Kidney (tissue), 22 donors: ENCODE measurements at places on chromosomes 5 and 9.

DNA sequence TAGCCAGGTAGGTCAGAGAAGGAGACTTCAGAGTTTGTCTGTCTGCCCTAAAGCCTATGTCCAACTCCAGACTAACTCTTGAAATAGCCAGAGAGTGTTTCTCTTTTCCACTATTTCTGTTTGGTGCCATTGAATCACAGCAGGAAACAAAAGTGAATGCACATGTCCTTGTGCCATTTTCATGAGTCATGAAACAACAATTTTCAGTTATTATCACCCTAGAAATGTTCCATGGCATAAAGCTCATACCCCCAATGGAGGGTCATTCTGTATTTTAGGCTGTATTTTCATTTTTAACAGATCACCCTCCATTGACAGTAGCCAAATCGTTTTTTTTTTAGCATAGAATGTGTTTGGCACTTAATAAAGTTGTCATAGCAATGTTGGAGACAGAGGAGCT, 124.7 kb downstream of the PAPPA start:
- no peak for DNase-seq

DNA sequence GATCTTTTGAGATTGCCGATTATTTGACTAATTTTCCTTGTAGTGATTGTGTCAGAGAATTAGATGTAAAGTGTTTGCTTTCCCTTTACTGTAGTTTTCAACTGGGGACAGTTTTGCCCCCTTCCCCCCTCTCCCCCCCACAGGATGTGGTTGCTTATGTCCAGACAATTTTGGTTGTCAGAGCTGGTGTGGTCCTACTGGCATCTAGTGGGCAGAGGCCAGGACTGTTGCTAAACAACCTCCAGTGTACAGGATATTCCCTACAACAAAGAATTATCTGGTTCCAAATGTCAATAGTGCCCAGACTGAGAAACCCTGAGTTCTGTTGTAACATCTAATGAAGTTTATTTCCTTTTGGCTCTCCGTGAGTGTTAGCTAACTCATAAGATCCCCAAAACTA, 20.0 kb downstream of the TMEFF1 start:
- DNase-seq = no peak

DNA sequence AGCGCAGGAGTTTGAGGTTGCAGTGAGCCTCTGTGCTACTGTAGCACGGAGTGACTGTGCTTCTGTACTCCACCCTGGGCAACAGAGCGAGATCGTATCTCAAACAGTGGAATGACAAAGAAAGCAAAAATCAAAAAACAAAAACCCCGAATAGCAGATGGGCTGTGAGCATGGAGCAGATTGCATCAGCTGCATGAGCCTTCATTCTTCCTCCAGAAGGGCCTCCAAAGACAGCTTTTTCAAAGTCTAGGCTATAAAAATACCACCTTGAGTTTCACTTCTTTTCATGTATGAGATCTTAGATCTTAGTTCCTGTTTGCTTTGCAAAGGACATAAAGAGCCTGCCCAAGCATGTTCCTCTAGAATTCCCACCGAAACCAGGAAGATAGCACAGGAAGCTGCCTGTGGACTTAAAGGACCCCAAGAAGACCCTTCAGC, 15.0 kb upstream of the HSPB3 start:
- DNase-seq = no peak

GRCh38 chr5:78813286-78813685, 164.7 kb upstream of the LHFPL2 start:
- DNase-seq = no peak

GRCh38 chr9:2319421-2319820, 302.2 kb upstream of the VLDLR start:
- no peak for DNase-seq

- DNase-seq = no peak
These were observed 6.5 kb upstream of the ARRDC1 start for GRCh38 chr9:137598943-137599342.

- DNase-seq = no peak
These were observed 42.6 kb downstream of the DIRAS2 start for GRCh38 chr9:90600029-90600428.

DNA sequence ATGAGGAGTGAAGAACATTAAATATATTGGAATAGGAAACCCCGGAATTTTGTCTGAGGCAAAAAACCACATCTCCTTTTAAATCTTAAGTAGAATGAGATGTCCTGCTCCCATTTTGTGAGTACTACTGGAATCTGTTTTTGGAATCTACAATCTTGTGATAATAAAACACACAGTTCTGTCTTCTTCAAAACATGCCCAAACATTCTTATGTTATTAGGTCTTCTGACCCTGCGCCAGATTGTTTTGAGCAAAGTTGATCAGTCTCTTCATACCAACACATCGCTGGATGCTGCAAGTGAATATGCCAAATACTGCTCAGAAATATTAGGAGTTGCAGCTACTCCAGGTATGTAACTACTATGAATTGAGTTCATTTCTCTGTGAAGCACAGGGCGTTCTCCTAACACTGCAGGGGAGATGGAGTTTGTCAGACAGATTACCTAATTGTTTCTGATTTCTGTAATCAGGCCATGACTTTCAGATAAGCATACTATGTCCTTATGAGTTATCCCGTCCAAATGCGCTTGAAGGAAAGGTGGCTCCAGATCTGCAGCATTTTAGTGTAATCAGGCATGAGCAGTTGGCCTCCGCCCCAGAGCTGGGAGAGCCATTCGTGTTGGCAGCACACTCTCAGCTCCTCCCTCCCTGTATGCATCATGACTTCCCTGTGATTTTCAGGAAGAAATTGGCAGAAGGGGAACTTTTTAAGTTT, 88.0 kb downstream of the NLN start:
- no peak for DNase-seq

GRCh38 chr5:160621526-160621925, 199.9 kb downstream of the PTTG1 start:
- no peak for DNase-seq

- no peak for DNase-seq
These were observed 314.8 kb downstream of the ARHGEF28 start for GRCh38 chr5:73940801-73941200.

DNA sequence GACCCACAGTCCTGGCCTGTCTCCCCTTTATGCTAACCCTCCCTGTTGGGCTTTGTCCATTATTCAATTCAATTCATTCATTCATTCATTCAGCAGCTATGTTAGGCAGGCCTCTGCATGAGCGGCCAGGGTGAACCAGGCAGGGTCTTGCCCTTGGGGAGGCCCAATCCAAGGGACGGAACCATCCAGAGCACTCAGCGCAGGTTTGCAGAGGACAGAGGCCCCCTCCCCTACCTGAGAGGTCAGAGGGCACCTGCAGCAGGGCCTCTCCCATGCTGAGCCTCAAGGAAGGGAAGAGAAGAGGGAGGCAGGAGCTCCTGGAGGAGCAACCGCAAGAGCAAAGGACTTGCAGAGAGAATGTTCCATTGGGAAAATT, 61.4 kb downstream of the C9orf50 start:
- peak; percentile 30 for DNase-seq

DNA sequence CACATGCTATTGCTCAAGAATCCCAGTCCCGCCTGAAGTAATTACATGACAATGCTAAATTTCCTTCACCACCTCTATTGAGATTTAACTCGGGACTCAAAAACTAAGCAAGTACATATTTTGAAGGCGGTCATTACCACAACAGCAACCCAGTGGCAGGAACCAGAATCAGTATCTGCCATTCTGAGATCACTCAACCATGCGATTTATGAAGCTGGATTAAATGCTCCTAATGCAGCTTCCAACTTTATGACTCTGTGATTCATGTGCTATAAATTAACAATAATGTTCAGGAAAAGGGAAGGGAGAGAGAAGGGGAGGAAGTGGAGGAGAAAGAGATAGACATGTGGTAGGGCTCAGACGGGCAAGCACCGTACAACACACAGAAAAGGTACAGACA, 194.7 kb downstream of the DNAH5 start:
- no peak for DNase-seq

GRCh38 chr9:32398207-32398606, 13.8 kb downstream of the ACO1 start:
- DNase-seq = no peak

DNA sequence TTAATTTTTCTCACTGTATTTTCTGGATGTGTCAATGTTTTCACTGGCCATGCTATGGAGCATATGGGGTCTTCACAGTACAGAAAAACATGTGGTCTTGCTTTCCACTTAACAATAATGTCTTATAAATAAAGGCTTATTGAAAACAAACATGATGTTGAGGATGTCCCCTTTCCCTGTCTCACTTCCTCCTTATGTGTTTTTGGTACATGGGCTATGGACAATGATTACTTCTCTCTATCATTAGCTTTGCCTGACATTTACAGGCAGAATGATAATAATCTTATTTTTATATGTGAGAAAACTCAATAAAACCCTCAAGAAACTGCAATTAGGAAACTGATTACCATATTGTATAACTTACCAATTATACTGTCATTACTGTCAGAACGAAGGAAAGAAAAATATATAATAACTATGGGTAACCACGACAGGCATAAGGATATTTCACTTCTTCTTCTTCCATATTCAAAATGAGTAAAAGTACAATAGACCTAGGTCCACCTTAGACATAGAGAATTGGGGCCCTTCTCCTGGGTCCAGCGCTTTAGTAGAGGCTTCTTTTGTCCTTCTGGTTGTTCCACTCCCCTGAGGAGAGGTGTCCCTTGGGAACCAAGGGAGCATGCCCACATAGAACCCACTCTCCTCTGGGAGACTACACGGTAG, 375.0 kb downstream of the MAN2A1 start:
- no peak for DNase-seq

GRCh38 chr5:104297076-104297475, 734.5 kb upstream of the NUDT12 start:
- no peak for DNase-seq

GRCh38 chr5:67133776-67134175, 62.8 kb downstream of the CD180 start:
- no peak for DNase-seq

GRCh38 chr5:154213592-154213991, 23.1 kb downstream of the GALNT10 start:
- no peak for DNase-seq

DNA sequence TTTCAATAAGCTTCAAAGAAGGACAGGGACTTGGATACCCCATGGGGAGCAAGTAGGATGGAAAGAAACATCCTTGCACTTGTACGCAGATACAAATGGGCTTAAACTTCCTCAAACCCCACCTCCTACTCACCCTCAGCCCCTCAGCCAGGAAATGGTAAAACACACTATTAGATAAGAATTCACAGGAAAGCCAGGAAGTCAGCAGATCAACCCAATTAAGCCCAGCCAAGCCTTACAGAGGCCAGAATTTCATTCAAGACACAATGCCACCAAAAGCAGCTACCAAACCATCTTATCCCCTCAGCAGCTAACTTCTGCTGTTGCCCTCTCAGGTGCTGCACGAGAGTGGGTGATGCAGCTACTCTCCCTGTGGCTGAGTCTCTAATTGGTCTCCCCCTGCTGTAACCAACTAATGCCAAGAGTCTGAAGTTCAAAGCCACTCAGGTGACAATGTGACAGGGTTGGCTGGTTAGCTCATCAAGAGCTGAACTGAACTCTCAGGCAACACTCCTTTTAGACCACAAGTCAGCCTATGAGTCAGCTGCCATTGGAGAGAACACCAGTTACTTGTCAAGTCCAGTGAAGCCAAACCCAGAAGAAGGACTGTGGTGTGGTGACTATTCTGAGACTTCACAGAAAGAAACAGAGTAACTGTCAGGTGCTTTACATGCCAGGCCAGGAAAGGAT, 201.9 kb downstream of the ZNF608 start:
- DNase-seq = no peak

DNA sequence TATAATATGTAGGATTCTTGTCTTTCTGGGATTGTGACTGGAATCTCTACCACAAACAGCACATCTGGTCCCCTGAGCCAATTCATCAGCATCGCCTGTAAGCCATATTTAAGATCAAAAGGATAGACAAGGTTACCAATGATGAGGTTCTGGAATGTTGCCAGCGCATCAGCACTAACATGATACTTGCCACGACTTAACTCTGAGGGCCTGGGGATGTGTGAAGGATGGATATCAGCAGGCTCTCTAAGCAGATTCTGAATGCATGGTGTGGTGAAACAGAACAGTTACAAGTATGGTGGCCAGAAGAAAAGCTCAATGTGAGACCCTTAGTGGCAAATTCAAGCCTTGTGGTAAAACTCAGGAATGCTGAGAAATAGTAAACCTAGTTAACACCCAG, 143.0 kb downstream of the XRCC4 start:
- DNase-seq = no peak

GRCh38 chr5:122264610-122265009, 47.4 kb upstream of the SNCAIP start:
- peak; percentile 28 for DNase-seq

DNA sequence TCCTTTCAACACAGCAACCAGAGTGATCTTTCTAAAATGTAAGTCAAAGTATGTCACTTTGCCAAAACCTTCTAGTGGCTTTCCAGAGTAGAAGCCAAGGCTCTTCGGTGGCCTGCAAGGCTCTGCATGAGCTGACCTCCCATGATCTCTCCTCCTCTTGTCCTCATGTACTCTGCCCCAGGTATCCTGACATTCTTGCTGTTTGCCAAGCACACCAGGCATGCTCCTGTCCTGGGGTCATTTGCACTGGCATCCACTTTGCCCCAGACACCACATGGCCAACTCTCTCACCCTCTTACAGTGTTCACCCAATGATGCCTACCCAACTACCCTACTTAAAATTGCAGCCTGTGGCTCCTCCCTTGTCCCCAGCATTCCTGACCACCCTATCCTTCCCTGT, 86.3 kb downstream of the ZNF618 start:
- no peak for DNase-seq

- peak; percentile 50 for DNase-seq
These were observed 2.3 kb upstream of the PAX5 start for GRCh38 chr9:37036371-37036775.

- no peak for DNase-seq
These were observed 47.4 kb upstream of the VLDLR start for GRCh38 chr9:2574203-2574602.

- no peak for DNase-seq
These were observed 342.0 kb upstream of the ACTBL2 start for GRCh38 chr5:57824623-57825022.

- DNase-seq = no peak
These were observed 355.9 kb downstream of the ADAMTS6 start for GRCh38 chr5:65125591-65126541.

DNA sequence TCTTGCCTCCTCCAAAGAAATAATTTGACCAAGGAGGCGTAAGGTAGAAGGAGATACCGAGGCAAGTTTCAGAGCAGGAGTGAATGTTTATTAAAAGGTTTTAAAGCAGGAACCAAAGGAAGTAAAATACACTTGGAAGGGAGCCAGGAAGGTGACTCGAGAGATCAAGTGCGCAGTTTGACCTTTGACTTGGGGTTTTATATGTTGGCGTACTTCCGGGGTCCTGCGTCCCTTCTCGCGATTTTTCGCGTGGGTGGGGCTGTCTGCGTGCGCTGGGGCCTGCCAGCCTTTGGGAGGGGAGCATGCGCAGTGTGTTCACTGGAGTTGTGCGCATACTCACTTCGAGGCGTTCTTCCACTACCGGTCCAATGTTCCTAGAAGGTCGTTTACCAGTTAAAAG, 166.0 kb upstream of the IRX2 start:
- DNase-seq = no peak

DNA sequence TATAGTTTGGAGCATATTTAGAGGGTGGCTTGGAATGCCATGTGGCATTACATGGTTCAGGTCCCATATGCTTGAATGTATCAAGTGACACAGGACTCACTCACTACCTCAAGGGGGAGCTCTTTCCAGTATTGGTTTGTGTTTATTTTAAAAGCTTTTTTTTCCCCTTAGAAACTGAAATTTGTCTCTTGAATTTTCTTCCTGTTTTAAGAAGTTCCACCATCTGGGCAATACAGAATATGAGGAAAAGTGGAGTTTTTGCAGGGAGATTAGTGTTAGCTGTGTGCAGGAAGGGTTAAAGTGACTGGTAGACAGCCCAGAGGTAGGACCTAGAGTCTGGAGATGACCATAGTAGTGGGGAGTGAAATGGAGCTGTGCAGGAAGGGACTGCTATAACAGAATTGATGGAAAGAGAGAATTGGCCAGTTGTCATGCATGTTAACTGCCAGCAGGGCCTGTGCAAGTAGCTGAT, 36.6 kb downstream of the CTNNA1 start:
- DNase-seq = no peak
